Thymus (tissue), 14 donors: ENCODE measurements at places on chromosomes 7 and 10. TPM values are rescaled to one million over a fixed set of nuclear protein-coding genes. Genes with fewer than 3 reads are reported as not detected.
A peak's percentile ranks its signal among the peaks of the same experiment; 100 is the strongest.

DNA sequence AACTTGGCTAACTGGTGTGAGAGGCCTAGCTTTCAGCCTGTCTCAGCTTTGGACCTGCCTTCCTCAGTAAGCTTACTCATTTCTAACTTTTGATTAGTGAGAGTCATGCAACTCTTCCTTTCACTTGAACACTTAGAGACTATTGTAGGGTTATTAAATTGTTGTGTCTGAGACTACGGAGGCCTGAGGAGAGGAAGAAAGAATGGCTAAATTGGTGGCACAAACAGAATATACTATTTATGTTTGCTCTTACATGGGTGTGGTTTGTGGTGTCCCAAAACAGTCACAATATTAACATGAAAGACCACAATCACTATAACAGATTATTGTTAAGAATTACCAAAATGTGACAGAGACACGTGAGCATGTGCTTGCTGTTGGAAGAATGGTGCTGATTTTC, 82.1 kb downstream of the TRIM24 start:
- no peak for DNase-seq

DNA sequence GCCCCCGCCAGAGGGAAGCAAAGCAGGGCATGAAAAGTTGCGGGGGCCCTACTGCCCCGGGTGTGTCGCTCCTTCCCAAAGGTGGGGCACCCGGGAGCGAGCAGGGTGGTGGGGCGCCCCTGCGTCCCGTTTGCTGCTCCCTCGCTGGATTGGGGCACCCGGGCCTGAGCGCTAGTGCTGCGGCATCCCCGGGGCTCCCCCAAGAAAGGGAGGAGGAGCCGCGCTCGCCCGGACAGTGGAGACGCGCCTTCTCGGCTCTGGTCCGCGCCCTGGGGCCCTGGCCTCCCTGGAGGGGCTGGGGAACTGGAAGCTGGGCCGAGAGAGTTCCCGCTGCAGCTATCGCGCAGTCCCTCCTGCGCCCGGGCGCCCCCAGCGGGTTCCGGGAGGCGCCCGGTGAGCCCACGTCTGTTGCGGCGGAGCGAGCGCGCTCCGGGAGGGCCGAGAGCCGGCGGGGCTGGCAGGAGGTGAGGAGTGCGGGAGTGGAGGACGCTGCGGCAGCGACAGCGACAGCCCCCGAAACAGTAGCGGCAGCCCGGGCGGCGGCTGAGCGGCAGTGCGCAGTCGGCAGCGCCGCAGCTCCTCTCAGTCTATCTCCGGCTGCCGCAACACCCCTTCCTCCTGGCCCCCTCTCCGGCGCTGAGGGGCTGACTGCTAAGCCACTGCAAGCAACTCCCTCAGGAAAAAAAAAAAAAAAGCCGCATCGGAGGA, 504 bp upstream of the BMPER start:
- no peak for DNase-seq

The PAX4 gene
- not detected for total RNA-seq

DNA sequence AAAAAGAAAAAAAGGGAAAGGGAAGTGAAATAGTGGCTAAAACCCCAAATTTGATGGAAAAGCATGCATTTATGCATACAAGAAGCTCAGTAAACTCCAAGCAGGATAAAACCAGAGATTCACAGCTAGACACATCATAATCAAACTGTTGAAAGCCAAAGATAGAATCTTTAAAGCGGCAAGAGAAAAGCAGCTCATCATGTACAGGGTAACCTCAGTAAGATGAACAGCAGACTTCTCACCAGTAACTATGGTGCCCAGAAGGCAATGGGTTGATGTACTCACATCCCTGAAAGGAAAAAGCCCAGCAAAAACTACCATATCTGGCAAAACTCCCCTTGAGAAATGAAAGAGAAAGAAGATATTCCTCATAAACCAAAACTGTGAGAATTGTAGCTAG, 60.4 kb downstream of the TPST1 start:
- DNase-seq = no peak

- DNase-seq = no peak
These were observed 11.5 kb upstream of the FGFR2 start for GRCh38 chr10:121609426-121610380.

The SPDYE8 gene
- total RNA-seq = not detected

The CCNJ gene
- total RNA-seq = 4.5 TPM

- DNase-seq = no peak
These were observed 596.0 kb upstream of the MGMT start for GRCh38 chr10:128870830-128871597.

DNA sequence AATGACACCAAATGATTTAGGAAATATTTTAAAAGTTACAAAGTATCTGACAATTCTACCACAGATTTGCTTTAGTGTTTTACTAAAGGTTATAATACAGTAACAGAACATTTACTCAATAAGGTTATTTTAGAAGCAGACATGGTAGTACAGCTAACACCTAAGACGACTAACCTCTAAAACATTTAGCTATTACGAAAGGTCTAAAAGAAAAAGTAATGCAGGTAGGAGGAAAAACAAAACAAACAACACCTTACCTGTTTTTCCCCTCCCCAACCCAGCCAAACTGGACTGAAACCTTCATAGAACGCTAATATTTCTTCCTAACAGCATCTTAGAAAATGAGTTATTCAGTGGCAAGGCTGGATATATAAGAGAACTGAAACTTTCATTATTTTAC, 111.3 kb downstream of the SNX13 start:
- no peak for DNase-seq

DNA sequence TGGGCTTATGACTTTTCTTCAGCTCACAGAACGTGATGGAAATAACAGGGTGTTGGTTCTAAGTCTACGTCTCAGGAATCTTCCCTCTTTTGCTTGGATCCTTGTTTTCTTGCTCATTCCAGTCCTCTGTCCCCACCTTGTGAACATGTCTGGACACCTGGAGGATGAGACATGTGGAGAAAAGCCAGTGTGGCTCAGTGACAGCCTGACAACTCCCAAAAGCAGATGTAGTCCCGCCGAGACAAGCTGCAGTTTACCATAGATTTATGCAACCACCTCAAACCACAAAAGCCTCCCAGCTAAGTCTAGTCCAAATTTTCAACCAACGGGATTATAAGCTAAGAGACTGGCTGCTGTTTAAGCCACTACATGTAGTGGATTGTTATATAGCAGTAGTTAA, 476.1 kb downstream of the SH2D4B start:
- no peak for DNase-seq

The SMKR1 gene
- 0.52 TPM for total RNA-seq

DNA sequence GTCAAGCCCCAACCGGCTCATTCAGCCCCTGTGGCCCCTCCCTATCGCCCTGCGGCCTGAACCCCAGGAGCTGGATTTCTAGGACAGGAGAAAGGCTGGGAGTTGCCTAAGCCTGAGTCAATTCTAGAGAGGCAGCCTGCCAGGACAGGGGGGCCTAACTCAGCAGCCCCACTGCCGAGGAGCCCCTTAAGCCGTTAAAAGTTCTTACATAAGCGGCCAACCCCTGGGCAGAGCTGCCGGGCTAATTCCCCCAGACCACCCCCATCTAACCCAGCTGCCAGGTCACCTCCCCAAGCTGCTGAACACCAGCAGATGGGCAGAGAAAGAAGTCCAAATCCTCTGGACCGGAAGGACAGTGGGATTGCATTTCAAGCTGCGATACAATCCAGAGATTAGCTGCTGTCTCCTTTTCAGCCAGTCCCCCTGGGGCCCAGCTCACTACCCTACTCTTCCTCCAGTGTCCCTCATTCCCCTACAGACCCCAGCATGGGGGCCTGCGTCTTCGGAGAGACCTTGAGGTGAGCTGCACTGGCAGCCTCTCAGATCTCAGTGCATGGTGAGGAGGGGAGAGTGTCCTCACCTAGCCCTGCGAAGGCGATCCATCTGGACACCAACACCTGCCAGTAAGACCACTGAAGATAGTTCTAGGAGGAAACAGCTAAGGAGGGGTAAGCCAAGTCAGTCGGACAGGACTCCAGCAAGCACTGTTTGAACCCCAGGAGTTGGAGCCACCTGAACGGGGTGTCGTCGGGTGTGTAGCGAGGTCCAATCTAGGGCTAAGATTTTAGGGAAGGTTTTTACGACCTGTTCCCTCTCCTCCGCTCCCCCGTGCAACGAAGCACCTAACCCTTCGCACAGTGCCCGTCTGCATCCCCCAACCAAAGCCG, 830 bp downstream of the IMPDH1 start:
- no peak for DNase-seq

The ADRA2A gene
- total RNA-seq = 0.09 TPM

The SLC16A9 gene
- total RNA-seq = 1.6 TPM

- peak; percentile 22 for DNase-seq
These were observed 115.3 kb upstream of the TCF7L2 start for GRCh38 chr10:112834751-112835181.

- no peak for DNase-seq
These were observed 159.3 kb downstream of the SH3PXD2A start for GRCh38 chr10:103696094-103696410.

- no peak for DNase-seq
These were observed 248.8 kb upstream of the PTN start for GRCh38 chr7:137592232-137592896.

DNA sequence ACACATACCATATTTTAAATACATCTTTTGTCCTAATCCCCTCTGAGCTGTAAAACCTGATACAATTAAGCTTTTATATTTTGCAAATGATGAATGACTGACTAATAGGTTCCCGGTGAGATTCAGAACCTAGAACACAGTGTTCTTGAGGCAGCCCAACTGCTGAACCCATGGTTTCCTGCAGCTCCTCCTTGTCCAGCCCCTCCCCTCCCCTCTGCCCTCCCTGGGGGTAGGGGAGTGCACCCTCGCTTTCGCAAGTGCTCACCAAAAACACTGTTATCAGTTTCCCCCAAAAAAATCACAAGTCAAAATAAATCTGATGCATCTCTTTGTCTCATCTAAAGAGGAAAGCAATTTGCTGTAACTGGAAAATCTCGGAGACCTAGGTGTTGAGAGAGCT, 602.8 kb downstream of the KCNMA1 start:
- DNase-seq = no peak

- DNase-seq = no peak
These were observed 24.1 kb downstream of the GRIFIN start for GRCh38 chr7:2452074-2452507.

The NRG3 gene
- total RNA-seq = not detected

The MKRN1 gene
- 54.4 TPM for total RNA-seq

DNA sequence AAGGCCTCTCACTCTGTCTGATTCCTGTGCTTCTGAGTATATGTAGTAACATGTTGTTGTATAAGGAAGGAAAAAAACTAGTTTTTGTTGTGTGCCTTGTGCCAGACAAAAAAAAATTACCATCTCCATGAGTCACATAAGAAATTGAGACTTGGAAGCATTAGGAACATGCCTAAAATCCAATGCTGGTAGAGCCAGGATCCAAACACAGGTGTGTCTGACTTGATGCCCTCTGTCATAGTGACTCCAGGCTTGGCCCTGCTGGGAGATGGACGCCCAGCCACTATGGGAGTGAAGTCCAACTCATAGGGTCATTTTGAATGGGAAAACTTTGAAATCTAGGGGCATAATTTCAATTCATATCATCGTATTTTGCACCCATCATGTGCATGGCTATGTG, 38.0 kb downstream of the PYROXD2 start:
- no peak for DNase-seq

The MYH16 gene
- 0.05 TPM for total RNA-seq

GRCh38 chr7:93062599-93062998, 55.2 kb downstream of the SAMD9 start:
- no peak for DNase-seq

The C1QL3 gene
- not detected for total RNA-seq

GRCh38 chr7:18163091-18163490, 135.4 kb upstream of the PRPS1L1 start:
- no peak for DNase-seq

The ERVW-1 gene
- total RNA-seq = not detected

The CPA5 gene
- total RNA-seq = 17.2 TPM

The TAS2R16 gene
- total RNA-seq = not detected

The RPEL1 gene
- 0.05 TPM for total RNA-seq

GRCh38 chr7:12102126-12102525, 109.0 kb upstream of the TMEM106B start:
- no peak for DNase-seq

DNA sequence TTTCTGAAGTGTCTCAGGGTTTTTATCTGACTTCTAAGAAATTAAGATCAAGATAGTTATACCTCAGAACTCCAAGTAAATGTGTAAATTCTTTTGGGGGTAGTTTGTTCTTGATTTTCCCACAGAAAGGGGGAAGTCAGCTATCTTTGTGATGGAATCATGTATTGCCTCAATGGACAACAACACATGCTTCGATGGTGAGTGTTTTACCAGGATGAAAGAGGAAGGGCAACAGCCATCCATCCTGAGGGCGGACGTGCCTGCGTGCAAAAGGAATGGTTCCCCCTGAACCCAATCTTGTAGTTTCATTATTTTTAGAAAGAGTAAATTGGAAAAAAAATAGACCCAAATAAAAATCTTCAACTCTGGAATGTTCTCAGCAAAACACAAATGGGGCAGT, 67.2 kb upstream of the ZPBP start:
- no peak for DNase-seq

- DNase-seq = no peak
These were observed 128.5 kb downstream of the ANKRD7 start for GRCh38 chr7:118352867-118353453.

GRCh38 chr7:137360087-137360679, 16.6 kb upstream of the PTN start:
- DNase-seq = no peak

The SAP25 gene
- 7.7 TPM for total RNA-seq

DNA sequence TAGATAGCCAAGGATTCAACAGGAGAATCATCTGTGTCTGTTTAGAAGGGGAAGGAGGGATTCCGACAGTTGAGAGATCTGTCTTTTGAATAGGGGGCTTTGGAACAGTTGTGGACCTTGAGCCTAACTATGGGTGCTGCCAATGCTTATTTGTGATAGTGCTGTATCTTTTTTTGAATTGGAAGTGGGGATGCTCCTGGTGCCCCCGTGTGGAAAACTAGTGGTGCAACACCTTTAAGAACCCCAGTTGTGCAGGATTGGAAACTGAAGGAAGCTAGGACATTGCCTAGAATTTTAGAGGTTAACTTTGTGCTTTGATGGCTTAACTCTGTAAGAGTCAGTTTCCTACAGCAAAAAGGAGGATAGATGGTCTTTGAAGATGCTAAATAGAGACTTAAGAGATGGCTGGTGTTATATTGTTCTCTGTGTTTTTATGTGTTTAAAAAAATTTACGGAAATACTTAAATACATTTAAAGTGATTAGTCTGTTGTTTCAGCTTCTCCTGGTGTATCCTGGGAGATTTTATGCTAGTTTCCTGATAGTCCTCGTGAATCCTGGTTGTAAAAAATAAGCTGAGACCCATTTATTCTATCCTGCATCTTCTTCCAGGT, 69.3 kb downstream of the AP3M1 start:
- peak; percentile 22 for DNase-seq
